ENCODE measurements at places on chromosomes 6 and 20.

- DNase-seq, result no peak
These were observed 464.7 kb upstream of the SLC35B3 start for GRCh38 chr6:8900056-8900455.

GRCh38 chr20:5395932-5396727, 79.4 kb upstream of the PROKR2 start:
- DNase-seq, result no peak

DNA sequence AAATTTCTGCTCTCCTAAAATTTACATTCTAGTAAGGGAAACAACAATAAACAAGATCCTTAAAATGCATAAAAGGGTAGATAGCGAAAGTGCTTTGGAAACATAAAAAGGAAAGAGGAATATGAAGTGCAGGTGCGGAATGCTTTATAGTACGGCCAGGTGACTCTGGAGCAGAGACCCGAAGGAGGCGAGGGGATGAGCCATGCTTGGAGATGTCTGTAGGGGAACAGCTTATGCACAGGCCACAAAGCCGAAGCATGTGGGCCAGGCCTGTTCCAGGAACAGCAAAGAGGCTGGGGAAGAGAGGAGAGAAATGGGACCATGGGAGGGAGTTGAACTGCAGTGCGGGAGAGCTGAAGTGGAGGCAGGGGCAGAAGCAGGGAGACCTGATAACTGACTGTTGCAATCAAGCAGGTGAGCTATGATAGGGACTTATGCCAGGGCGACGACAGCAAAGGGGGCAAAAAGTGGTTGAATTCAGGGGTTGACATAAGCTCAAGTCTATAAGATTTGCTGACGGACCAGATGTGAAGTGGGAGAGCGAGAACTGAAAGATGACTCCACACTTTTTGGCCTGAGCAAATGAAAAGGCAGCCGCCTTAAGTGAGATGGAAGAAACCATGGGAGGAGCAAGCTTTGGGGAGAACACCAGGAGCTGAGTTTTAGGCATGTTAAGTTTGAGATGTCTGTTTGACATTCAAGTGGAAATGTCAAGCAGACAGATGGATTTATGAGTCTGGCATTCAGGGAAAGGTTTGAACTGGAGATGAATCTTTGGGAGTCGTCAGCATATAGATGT, 83.1 kb downstream of the CNBD2 start:
- no peak for DNase-seq

- DNase-seq, result no peak
These were observed 3.0 kb upstream of the DNAAF9 start for GRCh38 chr20:3410464-3410863.

- DNase-seq, result no peak
These were observed 6.4 kb downstream of the VNN2 start for GRCh38 chr6:132751306-132751705.

GRCh38 chr20:14832630-14833029, 495.2 kb upstream of the FLRT3 start:
- DNase-seq, result no peak

DNA sequence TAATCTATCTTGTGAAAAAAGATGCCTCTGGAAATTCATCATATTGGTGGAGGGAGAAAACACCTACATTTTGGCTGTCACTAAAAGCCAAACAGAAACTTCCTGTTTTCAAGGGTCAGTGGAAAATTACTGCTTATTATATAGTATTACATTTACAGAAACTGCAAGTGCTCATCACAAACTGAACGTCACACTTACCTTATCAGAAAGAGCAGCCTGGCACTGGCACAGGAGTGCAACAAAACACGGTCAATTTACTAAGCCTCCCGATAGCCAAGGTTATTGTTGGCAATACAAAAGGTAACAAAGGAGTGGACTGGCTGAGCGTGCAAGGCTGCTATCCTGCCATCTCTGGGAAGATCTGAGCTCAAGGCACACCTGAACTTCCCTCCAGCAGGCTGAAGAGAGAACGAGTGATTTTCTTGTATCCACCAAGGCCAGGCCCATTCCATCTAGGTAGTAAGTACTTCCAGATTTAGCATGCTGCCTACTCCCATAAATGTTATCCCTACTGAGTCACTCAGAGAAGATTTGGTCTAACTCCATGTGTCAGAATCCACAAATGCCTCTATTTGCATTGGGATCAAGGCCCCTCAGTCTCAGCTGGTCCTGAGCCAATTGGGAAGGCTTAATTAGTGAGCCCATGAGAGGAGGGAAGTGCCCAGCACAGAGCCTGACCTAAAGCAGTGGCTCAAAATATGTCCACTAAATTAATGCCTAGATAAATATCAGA, 399.8 kb downstream of the BTBD9 start:
- no peak for DNase-seq

GRCh38 chr6:137046871-137047412, 2.2 kb upstream of the IL20RA start:
- no peak for DNase-seq

DNA sequence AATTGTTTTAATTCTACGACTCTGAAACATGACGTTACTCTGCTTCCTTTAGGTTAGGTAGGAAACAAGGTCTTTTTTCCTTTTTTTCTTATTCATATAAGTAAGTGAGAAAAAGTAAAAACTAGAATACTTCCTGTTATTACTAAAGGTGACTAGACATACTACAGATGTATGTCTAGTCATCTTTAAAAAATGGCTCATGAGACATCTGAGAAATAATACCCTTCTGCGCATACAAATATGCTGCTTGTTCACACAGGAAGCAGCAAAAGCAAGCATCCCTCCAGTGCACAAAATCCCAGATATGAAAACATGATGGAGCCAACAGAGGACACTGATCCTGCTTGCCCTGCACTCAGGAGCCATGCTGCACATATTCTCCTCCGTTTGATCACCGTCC, 699.1 kb downstream of the EPM2A start:
- DNase-seq, result no peak

DNA sequence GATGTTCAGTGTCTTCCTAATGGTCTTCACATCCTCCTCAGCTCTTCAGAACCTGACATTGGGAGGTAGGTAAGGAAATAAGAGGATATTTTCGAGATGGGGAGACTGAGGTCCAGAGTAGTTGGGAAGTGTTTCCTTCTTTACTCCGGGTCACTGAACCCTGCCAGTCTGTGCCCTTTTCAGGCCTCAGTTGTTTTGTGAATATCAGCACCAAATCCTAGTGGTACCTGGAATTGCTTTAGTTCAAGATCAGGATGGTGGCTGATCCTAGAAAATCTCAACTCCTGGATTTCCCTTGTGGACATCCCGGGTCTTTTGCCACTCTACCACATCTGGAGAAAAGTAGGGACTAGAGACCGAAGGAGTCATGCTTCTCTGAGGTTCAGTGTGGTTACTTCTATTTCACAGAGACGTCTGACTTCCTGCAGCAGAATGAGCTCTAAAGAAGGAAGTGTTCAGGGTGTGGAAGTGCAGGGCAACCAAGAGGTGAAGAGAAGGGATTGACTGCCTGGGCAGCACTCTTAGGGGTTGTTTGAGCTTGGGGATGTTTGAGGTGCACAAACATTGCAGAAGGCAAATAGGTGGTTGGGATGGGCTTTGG, 995 bp downstream of the STK4 start:
- DNase-seq, result no peak

DNA sequence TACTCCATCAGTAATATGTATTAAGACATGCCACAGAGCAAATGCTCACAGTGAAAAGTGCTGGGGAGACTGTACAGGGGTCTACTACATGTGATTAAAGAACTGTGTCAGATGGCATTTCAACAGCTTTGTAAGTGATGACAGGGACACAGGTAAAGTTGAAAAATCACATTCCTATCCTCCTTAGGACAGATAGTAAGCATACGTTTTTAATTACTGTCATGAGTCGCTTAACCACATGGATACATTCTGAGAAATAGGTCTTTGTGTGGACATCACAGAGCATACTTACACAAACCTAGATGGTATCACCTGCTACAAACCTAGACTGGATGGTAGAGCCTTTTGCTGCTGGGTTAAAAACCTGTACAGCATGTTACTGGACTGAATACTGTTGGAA, 645.8 kb upstream of the AGPAT4 start:
- DNase-seq, result no peak

DNA sequence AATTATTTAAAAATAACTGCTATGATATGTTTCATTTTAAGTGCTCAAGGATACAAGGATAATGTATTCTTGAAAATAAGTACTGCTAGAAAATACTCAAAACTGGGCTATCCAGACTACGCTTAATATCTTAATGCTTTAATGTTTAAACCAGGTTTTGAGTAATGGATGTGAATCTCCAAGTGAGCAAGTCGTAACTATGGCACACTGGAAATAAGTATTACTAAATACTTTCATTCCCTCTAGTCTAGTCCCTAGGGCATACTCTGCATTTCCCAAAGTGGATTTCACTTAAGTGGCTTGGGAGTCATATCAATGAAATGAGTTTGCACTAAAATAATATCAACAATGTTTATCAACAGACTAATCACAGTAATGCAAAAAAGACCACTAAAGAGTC, 48.1 kb downstream of the HMGCLL1 start:
- DNase-seq, result no peak

- no peak for DNase-seq
These were observed 15.3 kb upstream of the SRSF6 start for GRCh38 chr20:43442282-43442880.

DNA sequence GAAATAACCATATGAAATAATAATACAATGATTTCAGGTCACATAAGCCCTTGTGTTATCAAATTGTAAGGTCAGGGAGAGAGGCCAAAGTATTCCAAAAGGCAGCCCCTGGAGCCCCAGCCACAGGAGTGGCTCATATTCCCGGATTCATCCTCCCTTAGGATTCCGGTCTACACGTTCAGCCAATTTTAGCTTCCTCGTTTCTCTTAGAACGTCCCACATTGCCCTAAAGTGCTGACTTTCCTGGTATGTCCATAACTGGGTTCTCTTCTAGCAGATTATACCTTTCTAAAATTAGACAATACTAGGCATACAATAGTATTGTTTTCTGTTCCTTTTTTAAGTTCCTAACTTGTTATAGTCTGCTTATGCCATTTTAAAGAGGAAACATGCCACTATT, 192.7 kb upstream of the NOX3 start:
- DNase-seq, result no peak

DNA sequence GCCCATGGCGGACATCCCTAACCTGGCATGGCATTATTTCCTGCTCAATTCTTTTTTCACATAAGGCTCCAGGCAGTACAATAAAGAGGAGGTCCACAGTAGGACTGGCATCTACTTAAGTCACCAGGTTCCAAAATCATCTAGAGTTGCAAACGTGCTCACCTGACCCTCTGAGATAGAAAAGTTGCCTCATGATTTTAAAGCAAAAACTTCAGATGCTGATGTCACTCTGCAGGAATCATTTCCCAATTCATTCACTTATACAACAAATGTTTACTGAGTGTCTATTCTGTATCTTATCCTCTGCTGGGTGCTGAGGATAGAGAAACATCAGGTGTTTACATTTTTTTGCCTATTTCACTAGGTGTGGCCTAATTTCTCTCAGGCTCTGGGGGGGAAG, 2.2 kb downstream of the ADGRF4 start:
- no peak for DNase-seq

DNA sequence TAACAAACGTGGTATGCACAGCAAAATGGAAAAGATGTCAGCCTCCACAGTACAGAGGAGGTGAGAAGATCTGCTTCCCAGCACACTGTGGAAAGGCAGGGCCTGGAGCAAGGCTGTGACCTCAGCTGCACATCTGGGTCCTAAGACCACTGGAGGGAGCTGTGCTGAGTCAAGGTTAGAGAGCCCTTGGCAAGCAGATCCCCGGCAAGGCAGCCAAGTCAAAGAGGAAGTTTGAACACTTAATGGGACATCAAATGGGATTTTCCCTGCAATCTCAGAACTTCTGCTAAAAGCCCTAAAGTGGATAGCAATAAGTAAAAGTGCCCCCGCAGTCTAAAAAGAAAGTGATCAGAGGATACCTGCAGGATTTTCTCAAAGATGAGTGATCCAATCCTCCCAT, 39.5 kb downstream of the UNC5CL start:
- DNase-seq, result no peak

DNA sequence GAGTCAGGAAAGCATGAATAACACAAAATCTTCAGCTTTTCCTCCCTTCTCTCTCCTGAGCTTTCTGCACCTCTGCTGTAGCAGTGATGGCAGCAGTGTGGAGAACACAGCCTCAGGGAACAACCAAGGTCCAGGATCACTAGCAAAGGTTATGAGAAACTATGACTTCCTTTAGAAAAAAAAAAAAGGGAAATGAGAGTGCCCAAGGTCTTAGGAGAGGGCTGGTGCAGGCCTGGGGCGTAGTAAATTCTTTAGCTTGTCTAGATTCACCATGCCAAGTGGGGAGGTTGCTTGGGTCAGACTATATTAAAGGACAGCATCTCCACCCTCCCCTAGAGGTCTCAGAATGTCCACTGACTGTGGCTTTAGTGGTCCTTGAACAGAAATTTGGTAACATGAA, 40.4 kb upstream of the POLR1H start:
- no peak for DNase-seq

- no peak for DNase-seq
These were observed 201.8 kb upstream of the LRFN2 start for GRCh38 chr6:40788661-40789655.

- DNase-seq, result no peak
These were observed 50.1 kb upstream of the C20orf144 start for GRCh38 chr20:33612001-33612400.

GRCh38 chr6:28206527-28206926, 18.5 kb upstream of the ZSCAN9 start:
- DNase-seq, result no peak

GRCh38 chr6:88882536-88882935, 80.9 kb downstream of the RNGTT start:
- DNase-seq, result no peak

GRCh38 chr20:13515796-13516558, 122.8 kb downstream of the TASP1 start:
- no peak for DNase-seq

DNA sequence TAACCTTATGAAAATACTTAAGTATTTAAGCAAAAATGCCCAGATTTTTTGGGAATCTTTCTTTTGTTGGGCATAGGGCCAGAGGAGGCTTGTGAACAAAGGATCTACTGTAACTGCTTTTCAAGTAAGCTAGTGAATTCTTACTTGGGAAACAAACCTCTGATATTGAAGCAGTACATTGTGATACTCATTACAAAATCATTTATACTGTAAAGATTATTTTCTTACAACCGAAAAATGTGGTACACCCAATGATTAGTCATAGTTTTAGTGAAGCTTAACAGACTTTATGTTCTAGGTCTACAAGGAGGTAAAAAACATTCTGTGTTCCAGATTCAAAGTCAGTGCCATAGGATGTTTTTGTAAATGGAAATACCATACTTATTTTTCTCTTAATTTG, 272.9 kb upstream of the KCNQ5 start:
- DNase-seq, result no peak

DNA sequence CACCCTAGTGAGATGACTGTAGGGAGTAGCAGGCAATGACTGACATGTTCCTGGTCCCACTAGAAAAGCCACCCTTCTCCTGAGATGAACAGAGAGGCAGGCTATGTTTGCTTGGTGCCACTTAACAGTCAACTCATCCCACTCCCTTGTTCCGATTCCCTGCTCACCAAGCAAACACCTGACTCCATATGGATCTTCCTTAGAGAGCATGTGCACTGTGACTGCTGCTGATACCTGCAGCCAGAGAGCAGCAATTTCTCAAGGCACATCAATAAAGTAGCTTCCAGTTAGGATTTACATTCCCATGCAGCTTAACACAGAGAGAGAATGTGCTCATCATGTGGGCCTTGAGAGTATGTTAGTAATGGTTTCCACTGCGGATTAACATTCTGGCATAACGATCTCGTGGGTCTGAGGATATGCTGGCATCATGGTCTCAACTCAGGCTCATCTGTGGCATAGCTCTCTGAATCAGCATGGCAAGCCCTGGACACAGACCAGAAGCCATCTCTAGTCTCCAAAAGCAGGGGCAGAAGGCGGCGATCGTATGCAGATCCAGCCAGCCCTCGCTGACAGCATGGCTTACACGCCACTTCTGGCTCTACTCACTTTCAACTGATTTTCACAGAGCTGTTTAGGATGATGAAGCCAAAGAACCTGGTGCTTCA, 43.9 kb downstream of the ATXN1 start:
- DNase-seq, result no peak
